Activated CD8-positive, alpha-beta memory T cell treated with anti-CD3 and anti-CD28 coated beads for 48 hours (primary cell): ENCODE measurements at places on chromosomes 7 and 10.

DNA sequence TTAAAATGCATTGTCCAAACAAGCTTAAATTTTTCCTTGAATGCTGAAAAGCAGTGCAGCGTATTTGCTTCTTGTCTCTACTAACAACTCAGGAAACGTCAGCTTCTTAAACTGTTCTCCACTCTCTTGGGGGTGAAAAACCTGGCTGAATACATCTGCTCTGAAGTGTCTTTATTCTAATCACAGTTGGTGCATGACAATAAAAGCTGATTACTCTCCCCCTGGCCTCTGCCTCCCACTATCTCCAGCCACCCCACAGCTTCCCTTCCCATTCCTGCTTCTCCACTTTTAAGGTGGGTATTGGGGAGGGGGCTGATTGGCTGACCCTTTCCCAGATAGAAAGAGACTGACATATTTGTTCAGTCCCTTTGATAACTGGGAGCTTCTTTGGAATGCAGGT, 456.0 kb downstream of the SORCS1 start:
- no peak for DNase-seq

DNA sequence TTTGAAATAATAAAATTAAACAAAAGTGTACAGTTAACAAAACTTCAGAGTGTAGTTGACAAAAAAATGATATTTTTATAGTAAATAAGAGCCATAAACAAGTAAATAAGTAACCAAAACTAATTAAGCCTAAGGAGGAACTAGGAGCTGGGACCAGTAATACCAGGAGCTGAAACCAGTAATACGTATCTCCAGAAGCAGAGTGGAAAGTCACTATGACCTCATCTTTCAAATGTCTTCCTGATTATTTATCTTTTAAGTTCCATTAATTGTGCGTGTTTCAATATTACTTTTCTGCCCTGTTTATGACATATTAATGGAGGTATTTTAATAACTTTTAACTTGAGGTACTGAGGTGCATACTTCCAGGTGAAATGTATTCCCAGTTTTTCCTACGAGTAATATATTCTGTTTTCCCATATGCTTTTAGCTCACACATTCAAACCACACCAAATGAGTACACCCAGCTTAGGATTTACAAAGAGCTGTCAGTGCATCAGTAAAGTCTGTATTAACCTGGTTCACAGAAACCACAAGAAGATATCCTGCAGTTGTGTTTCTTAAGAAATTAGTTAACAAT, 283.7 kb upstream of the HGF start:
- DNase-seq = no peak

- DNase-seq = no peak
Measured at GRCh38 chr7:153388611-153389010, 629.1 kb downstream of the ACTR3B start.

GRCh38 chr10:58438340-58438871, 53.2 kb downstream of the TFAM start:
- DNase-seq = no peak

GRCh38 chr10:9076066-9076465, 1021.6 kb downstream of the GATA3 start:
- no peak for DNase-seq

DNA sequence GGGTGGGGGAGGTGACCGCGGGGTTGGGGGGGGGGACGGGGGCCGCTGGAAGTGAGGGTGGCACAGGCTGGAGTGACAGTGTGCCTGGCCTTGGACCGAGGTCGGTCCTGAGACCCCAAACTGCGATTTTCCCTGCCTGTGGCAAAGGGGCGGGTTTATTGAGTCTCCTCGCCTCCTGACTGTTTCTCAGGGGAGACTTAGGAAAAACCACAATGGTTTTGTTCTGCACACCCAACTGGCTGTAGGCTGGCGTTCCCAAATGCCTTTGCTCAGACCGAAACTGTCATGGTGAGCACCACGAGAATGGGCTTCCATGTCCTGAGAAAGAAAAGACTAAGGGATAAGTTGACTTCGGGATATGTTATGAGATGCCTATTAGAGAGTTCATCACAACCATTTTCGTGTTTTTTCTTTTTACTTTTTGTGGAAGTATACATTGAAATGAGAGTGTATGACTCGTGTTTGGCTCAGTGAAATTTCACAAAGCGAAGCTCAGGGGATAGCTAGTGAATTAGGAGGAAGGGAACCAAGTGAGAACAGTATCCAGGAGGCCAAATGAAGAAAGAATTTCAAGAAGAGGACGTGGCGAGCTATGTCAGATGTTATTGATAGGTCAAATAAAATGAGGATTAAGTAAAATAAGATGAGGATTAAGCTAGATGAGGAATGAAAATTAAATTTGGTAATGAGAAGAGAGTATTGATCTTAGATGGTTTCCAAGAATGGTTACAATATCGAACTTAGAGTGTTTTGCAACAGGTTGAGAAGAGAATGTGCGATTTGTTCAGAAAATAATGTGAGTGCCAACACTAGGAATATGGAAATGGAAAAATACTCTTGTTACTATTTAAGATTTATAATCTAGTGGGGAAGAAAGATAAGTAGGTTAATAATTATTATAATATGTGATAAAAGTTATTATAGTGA, 918 bp downstream of the NET1 start:
- no peak for DNase-seq

DNA sequence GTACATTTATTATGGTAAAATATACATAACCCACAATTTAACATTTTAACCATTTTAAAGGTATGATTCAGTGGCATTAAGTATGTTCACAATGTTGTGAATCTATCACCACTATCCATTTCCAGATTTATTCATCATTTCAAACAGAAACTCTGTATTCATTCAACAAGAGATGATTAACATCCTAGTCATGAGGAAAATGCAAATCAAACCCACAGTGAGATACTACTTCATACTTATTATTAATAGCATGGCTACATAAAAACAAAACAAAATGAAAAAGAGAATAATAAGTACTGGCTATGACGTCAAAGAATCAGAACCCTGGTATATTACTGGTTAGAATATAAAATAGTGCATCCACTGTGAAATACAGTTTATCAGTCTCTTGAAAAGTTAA, 386.6 kb upstream of the POM121L12 start:
- no peak for DNase-seq

DNA sequence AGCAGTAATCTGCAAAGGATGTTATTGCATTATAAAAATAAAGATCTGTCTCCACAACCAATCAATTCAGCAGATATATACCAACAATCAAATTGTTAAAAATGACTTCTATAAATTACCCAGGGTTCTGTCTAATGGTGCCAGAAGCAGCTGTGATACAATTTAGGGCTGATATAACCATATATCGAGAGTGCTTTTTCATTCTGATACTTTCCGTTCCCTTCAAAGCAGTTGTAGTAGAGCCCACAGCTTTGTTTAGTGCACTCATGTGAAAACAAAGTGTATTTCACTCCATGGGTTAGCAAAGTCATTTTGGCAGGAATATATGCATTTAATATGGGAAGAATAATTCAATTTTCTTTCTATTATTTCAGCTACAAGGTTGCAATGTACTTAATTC, 83.1 kb upstream of the CHCHD3 start:
- no peak for DNase-seq

DNA sequence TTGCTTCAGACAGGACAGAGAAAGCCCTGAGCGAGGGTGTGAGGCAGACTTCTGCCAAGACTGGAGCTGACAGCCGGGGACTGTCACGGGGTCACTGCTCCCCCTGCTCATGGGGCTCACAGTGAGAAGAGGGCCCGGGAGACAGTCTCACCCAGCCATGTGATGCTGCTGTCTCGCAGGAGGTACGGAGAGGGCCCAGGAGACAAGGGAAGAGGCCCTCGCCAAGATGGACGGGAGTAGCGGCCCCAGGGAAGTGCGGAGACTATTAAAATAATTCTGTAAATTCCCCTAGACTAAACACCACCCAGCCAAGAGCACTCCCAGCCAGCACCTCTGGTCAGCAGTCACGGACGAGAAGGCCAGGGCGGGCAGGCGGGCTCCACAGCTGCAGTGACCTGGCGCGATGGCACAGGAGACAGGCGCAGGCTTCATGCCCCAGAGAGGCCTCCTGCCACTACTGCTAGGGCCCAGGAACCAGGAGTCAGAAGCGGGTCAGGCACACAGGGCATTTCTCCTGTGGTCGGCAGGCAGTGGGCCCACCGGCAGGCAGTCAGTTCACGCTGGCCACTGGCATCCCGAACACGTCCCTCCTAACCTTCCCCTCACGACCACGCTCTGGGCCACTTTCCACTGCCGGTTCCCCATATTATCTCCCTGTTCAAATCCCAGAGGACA, 24.1 kb downstream of the WDR86 start:
- no peak for DNase-seq

- DNase-seq = no peak
Measured at GRCh38 chr10:94353336-94353735, 9.4 kb downstream of the NOC3L start.

DNA sequence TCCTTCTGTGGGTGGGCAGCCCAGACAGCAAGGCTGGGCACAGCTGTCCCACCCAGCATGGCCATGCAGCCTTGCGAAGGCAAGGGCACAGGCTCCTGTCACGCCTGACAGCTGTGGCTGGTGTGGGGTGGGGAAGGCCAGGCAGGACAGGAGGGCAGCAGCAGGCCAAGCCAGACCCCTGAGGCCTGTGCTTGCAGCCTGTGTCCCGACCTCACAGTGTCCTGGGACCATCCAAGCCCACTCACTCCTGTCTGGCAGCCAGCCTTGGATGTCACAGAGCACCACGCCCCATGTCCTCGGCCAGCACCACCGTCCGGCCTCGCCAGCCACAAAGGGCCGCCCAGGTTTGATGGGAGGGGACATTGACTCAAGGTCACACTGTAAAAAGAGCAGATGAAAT, 85.5 kb upstream of the LRRC4 start:
- no peak for DNase-seq

DNA sequence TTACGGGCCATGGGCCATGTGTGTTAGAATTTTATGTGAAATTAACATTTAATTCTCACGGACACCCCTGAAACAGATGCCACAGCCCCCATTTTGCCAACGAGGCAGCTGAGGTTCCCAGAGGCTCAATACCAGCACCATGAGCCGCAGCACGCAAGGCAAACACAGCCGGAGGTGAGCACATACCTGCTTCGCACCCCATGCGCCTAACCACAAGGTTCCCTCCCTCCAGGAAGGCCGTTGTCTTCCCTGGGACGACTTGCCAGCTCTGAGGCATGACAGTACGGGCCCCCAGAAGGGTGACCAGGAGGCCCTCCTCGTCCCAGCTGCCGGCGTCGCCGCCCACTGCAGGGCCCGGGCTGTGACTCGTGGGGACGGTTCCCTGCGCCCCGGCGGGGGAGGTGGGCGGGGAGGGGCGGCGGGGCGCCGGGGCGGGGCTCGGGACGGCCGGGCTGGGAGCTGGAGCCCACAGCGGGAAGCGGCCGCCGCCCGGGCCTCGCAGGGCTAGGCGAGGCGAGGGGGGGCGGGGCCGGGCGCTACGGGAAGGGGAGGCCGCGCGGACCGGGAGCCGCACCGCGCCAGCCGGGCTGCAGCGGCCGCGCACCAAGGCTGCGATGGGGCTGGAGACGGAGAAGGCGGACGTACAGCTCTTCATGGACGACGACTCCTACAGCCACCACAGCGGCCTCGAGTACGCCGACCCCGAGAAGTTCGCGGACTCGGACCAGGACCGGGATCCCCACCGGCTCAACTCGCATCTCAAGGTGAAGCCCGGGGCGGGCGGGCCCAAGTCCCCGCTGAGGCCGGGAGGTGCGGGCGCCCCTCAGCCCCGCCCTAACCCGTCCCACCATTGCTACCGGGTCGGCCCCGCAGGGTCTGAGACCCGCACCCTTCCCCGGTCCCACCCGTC, at the start of gene CAV2:
TSS of gene CAV2 (plus strand) at position 571 of the 910 bp plus-strand sequence. CDS start at position 615, 44 bp downstream.
- DNase-seq = no peak

DNA sequence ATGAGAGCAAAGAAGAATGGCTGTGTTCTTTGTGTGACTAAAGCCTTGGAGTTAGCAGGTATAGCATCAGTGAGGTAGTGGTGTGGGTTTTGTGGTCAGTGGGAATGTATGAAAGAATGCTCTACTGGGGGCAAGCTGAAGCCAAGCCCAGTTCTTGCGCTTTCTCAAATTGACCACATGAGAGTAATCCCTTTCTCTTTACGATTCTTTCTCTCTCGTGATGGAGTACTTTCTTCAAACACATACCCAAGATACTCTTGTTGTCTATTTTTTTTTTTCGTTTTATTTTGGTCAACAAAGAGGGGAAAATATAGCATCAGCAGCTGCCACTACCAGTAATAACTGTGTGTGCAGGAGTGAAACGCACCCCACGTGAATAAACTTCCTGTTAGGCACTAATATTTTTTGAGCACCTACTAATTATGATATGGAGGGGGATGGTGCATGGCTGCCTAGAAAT, 8.4 kb upstream of the PANK1 start:
- DNase-seq = no peak
